ENCODE measurements at places on chromosomes 12 and 14.

DNA sequence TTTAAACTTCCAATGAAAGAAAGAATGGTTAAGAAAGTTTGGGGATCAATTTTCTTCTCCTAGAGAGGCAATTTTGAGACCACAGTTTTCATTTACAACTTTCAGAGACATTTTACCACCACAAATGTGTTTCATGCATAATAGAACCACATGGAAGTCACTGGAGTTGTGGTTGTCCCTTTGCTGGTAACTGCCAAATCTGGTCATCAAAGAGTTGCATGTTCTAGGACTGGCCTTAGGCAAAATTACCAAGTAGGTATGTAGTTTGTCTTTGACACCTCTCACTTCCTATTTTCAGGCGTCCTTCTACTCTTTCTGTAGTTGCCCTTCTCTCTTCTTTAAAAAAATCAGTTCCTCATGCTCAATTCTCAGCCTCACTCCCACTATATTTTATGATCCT is 54.3 kb upstream of the TMX1 start:
- DNase-seq = no peak

- DNase-seq = no peak
Measured at GRCh38 chr12:98058213-98058612, 457.2 kb upstream of the TMPO start.

- no peak for DNase-seq
Measured at GRCh38 chr14:100830681-100831080, 4.8 kb downstream of the MEG3 start.

GRCh38 chr14:64193821-64194220 is 100.3 kb downstream of the ESR2 start:
- DNase-seq = no peak

DNA sequence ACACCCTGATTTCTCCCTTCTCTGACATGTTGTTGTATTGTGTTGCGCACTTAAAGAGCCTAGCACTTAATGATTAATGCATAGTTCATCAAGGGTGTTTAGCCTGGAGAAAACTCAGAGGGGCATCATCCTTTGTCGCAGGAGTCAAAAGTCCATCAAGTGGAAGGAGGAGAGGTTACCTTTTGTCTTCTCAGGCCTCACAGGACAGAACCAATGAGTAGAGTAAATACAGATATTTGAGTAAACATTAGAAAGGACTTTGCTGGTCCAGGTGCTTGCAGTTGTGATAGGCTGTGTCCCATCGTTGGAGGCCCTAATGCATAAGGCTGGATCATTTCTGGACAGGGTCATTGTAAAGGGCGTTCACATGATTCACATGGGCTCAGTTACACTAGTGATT is 430.9 kb downstream of the PCNX1 start:
- no peak for DNase-seq

DNA sequence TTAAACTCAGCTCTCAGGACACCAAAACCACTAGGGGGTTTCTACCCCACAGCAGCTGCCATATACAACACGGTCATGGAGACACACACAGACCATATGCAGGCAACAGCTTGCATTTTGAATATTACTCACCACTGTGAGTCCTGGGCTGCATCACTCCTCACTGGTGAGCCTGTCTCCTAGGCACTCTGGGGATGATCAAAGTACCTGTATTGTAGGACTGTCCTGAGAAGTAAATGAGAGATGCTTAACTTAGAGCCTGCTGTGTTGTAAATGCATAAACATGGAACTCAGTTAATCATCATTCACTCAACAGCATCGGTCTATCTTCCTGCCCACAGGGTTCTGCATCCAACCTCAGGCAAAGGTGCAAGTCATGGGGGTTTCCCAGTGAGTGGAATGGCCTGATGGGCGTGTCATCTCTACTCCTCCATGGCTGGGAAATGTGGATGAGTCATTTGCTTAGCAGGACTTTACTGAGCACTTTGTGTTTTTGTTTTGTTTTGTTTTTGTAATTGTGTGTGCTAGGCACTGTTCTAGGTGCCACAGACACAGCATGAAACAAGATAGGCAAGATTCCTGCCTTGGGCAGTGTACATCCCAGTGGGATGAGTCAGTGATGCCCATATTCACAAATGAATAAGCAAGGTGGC is 1141.2 kb upstream of the TMEM132C start:
- peak; percentile 63 for DNase-seq

- no peak for DNase-seq
Measured at GRCh38 chr14:100629696-100630095, 42.5 kb upstream of the BEGAIN start.

All from AG10803 (cell line).